Foreskin keratinocyte (primary cell): ENCODE measurements at places on chromosomes 2 and 18.
A peak's percentile ranks its signal among the peaks of the same experiment; 100 is the strongest.

DNA sequence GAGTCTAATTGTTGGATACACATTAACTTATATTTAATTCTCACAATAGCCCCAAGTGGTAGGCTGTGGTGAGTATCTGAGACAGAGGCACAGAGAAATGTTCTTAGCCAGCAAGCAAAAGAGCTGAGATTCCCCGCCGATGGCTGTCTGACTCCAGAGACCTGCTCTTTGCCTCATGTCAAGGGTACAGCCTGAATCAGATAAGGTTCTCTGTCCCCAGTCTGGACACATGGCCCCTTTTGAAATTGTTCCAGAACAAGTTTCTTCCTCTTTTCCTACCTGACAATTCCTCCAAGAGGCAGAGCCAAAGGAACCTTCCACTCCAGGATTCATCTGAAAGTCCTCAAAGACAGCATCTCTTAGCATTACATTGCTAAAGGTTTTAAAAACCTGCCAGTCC is 512.9 kb upstream of the TNP1 start:
- no peak for DNase-seq

DNA sequence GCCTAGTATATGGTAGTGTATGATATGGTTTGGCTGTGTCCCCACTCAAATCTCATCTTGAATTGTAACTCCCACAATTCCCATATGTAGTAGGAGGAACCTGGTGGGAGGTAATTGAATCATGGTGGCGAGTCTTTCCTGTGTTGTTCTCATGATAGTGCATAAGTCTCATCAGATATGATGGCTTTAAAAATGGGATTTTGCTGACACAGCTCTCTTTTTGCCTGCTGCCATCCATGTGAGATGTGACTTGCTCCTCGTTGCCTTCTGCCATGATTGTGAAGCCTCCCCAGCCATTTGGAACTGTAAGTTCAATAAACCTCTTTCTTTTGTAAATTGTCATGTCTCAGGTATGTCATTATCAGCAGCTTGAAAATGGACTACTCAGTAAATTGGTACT is 9.5 kb upstream of the SCN1A start:
- no peak for DNase-seq

- DNase-seq = no peak
Measured at GRCh38 chr2:214810671-214811070, 1.2 kb upstream of the BARD1 start.

DNA sequence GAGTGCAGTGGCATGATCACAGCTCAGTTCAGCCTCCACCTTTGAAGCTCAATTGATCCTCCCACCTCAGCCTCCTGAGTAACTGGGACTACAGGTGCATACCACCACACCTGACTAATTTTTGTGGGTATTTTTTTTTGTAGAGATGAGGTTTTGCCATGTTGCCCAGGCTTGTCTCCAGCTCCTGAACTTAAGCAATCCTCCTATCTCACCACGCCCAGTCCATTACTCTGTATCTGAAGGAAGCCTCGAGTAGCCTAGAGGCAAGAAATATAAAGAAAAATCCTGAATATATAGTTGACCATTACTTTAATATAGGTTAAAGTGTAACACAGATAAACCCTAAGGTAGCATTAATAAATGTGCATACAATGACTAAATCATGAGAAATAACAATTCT is 686.8 kb upstream of the PIK3C3 start:
- peak; percentile 86 for DNase-seq

- peak; percentile 16 for DNase-seq
Measured at GRCh38 chr2:142944721-142945120, 67.3 kb downstream of the KYNU start.

DNA sequence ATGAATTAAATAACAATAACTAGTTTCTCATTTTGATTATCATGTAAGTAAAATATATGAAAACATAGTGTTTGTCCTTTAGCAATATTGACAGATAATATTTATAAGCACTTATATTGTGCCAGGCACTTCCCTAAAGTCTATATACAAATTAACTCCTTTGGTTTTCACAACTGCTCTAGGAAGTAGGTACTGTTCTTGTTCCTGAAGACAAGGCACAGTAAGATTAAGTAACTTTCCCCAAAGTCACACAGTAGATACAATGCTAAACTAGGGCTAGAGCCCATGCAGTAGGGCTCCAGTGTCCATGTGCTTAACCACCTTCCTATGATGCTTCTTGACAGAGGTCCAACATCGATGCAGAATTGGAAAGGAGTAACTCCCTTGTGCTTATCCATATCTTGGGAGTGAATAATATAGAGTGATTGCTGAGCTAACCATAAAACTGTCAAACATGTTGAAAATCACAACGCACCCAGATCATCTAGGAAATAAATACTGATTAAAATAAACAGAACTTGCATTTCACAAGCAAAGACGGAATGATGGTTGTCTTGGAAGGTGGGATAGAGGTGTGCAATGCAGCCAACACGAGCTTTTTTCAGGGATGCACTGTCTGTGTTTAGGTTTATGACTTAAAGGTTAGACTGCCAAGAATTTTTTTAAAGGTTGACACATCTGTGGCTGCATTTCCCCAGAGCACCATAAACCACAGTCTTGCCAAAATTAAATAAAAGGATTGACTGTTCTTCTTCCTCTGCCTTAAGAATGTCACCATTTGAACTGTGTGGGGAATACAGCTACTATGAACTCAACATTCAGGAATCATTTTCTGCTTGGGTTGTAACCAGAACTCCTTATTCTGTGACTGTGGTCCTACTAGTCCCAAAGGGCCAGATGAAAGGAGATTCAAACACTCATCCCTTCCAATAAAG is 80.8 kb downstream of the ANKRD44 start:
- no peak for DNase-seq

DNA sequence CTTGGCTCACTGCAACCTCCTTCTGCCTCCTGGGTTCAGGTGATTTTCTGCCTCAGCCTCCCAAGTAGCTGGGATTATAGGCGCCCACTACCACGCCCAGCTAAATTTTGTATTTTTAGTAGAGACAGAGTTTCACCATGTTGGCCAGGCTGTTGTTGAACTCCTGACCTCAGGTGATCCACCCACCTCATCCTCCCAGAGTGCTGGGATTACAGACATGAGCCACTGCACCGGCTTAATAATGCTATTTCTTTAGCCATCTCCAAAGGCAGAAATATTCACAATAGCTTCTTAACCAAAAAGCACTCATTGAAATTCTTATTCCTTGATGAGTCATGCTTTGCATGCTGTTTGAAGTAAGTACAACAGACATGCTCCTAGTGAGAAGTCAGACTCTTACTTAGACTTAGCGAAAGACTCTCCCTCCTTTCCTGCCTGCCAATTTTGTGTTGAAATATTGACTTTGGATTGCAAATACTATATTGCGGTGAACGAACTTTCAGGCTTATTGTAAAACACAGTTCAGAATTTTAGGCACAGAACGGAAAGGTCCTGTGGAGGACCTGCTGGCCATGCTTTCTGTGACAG is 4.4 kb downstream of the ACTR3 start:
- peak; percentile 64 for DNase-seq
